Activated effector memory CD4-positive, alpha-beta T cell treated with anti-CD3 and anti-CD28 coated beads, Interleukin-2, amount 50 U/mL, for 16 hours (primary cell): ENCODE measurements at places on chromosomes 4 and X.

DNA sequence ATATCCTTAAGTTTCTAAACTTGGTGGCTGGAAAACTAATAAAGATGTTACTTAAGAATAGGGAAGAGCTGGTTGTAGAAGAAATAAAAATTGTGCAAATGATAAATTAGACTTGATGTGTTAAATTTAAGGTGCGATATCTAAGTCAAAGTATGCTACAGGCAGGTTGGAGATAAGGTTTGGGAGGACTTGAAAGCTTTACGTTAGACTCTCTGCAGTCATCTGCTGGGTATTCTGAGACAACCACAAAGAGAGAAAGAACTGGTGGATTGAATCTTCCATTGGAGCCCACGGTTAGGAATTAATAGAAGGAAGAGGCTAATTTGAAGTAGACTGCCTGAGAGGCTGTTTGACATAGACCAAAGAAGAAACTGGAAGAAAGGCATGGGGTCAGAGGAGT is 7.9 kb downstream of the SMAD1 start:
- no peak for DNase-seq

DNA sequence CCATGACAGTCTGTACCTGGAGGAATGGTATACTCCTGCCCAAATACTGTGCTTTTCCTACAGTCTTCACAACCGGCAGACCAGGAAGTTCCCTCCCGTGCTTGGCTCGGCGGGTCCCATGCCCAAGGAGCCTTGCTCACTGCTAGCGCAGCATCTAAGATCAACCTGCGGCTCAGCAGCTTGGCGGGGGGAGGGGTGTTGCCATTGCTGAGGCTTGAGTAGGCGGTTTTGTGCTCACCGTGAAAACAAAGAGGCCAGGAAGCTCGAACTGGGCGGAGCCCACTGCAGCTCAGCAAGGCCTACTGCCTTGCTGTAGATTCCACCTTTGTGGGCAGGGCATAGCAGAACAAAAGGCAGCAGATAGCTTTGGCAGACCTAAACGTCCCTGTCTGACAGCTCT is 152.7 kb downstream of the TEX11 start:
- peak; percentile 81 for DNase-seq

- no peak for DNase-seq
Measured at GRCh38 chr4:152983774-152984411, 47.8 kb downstream of the FHDC1 start.

- no peak for DNase-seq
Measured at GRCh38 chrX:68697465-68698125, 50.1 kb downstream of the STARD8 start.

GRCh38 chr4:184430163-184430562 is 44.2 kb downstream of the IRF2 start:
- no peak for DNase-seq

GRCh38 chr4:74174421-74174820 is 16.5 kb downstream of the MTHFD2L start:
- DNase-seq, result no peak

- DNase-seq, result no peak
Measured at GRCh38 chr4:154158361-154159155, 333.0 kb downstream of the DCHS2 start.

DNA sequence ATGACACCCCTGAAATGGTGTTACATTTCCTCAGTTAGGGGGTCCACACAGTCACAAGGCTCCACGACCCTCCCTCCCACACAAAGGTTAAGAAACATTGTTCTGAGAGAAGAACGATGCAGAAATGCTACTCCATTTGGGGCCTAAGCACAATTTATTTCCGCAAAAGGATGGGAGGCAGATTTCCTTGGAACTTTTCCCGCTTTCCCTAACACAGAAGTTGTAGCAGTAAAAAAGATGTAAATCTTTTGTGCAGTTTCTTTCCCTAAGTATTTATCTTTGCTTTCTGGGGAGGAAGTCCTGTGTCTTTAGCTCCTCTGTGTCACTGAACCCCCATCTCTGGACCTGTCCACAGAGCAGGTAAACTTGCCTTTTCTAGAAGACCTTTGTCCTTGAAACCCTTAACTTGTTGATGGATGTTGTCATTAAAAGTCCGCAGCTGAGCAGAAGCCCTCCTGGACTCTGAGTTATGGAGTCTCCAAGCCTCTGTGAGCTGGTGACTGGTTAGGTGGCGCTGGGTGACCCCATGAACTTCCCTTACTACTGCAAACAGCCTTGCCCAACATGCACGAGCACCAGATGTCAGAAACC is 67.2 kb upstream of the SHISA3 start:
- DNase-seq, result no peak

DNA sequence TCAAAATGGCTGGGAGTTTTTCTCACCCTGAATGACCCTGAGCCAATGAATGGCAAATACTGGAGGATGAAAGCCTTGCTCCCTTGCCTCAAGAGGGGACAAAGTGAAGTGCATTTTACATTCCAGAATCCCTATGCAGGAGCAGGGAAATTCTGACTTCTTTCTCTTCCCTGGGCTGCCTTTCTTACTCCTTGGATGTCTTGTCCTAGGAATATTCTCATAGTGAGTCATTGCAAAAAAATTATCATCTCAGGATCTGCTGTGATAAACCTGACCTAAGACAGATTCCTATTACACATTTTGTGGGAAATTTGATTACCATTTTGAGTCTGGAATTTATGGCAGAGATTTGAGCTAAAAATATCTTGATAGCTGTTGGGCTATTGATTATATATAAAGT is 199.9 kb downstream of the TMA16 start:
- no peak for DNase-seq

GRCh38 chrX:2272337-2272736 is 228.4 kb downstream of the DHRSX start:
- DNase-seq, result no peak

DNA sequence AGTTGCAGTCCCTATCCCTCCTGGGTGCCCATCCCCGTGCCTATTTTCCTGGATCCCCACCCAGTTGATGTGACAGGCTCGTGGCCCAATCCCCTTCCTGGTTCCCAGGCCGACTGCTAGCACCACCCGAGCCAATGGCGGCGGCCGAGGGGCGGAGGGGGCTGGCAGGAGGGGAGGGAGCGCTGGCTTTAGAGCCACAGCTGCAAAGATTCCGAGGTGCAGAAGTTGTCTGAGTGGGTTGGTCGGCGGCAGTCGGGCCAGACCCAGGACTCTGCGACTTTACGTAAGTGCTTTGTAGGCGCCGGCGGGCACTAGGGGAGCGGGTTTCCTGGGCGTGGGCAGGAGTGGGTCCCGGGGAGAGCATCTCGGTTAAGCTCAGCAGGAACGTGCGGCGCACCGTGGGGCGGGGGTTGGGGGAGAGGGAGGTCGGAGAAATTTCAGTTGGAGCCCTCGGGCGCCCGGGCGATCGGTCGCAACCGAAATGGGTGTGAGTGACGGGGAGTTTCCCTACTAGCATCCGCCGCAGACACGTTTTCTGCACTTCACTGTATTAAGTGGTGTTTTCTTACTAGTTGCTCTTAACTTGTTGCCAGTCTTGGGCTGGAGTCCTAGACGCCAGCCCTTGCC is at the start of gene PLS3:
TSS of gene PLS3 (plus strand) at position 197 of the 627 bp plus-strand sequence. CDS start 49,077 bp downstream, outside the sequence.
- DNase-seq, result no peak

DNA sequence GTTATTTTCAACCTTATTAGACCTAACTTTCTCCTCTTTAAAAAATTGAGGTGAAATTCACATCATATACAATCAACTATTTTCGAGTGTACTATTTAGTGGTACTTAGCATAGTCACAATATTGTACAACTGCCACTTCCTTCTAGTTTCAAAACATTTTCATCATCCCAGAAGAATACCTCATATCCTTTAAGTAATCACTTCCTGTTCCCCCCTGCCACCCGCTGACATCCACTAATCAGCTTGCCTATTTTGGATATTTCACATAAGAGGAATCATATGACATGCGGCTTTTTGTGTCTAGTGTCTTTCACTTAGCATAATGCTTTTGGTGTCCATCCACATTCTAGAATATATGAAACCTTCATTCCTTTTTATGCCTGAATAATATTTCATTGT is 10.0 kb upstream of the PPA2 start:
- DNase-seq, result no peak

- no peak for DNase-seq
Measured at GRCh38 chr4:65668201-65669089, 1.8 kb downstream of the EPHA5 start.

DNA sequence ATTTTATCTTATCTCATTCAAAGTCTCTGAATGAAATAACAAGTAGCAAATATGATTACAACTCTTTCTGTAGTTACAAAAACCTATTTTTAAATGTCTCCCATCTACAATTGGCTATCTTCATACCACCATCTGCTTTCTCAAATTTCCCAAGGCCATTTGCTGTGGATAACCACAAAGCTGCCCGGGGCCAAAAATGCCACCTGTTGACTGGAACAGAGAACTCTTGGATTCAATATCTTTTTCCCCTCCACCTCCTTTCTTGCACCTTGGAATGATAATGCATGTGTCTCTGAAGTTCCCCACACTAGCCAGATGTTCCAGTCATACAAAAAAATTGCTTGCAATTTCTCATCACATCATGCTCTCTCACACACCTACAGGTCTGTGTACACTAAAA is 93.3 kb upstream of the SCML1 start:
- DNase-seq, result no peak

DNA sequence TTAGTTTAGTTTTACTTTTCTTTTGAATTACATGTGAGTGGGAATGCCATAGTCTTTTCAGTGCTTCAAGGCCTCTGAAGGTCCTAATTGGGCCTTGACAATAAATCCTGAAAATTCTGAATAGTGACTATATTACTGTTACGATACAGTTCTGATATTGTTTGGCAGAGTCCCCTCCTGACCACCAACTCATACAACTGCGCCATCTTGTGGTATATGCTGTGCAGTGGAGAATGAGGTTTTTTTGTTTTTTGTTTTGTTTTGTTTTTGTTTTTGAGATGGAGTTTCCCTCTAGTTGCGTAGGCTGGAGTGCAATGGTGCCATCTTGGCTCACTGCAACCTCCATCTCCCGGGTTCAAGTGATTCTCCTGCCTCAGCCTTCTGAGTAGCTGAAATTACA is 56.6 kb upstream of the CHRDL1 start:
- DNase-seq, result no peak

DNA sequence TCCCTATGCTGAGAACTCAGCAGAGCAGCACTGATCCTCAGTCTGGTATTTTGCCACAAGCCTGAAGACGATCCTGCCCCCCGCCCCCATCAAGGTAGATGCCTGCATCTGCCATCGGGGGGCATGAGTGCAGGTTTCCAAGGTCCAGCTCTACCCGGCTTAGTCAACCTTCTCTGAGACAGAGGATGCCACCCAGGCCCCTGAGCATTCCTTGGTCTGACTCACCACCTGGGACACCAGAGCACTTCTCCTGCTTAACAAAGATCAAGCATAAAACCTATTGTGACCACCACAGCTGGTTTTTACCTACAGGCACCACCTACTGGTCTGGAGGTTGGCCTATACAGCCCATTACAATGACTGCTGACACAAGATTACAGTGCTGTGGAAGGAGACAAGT is 1168.1 kb downstream of the PCDH19 start:
- DNase-seq, result no peak

- DNase-seq, result no peak
Measured at GRCh38 chr4:74433043-74433442, 11.9 kb upstream of the AREG start.

GRCh38 chr4:75141162-75141561 is 208.2 kb downstream of the PARM1 start:
- no peak for DNase-seq

DNA sequence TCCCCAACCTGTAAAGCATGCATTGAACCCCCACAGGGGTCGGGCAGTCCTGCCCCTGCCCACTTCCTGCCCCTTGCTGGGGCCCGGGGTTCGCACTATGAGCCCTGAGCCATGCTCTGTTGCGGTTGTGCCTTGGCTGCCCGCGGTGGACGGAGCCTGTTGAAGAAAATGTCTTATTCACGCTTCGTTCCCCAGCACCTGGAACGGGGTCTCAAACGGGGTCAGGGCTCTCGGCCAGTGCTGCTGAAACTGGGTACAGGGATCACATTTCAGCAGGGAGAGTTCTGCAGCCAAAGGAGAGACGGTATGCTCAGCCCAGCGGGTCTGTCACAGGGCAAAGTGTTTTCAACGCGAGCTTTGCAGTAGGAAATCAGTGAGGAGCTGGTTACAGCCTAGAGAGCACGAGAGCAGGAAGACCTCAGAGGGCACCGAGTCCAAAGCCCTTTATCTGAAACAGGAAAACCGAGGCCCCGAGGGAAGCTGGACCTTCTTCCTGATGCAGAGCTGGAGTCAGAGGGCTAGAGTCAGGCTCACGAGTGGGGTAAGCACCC is 46.3 kb upstream of the AFAP1 start:
- DNase-seq, result no peak

GRCh38 chr4:94941706-94942105 is 184.0 kb downstream of the BMPR1B start:
- no peak for DNase-seq

- no peak for DNase-seq
Measured at GRCh38 chrX:101051153-101051548, 760 bp downstream of the TRMT2B start.

GRCh38 chr4:20272411-20272872 is 20.7 kb downstream of the SLIT2 start:
- DNase-seq, result no peak

- DNase-seq, result no peak
Measured at GRCh38 chr4:75745161-75745560, 20.8 kb downstream of the USO1 start.

DNA sequence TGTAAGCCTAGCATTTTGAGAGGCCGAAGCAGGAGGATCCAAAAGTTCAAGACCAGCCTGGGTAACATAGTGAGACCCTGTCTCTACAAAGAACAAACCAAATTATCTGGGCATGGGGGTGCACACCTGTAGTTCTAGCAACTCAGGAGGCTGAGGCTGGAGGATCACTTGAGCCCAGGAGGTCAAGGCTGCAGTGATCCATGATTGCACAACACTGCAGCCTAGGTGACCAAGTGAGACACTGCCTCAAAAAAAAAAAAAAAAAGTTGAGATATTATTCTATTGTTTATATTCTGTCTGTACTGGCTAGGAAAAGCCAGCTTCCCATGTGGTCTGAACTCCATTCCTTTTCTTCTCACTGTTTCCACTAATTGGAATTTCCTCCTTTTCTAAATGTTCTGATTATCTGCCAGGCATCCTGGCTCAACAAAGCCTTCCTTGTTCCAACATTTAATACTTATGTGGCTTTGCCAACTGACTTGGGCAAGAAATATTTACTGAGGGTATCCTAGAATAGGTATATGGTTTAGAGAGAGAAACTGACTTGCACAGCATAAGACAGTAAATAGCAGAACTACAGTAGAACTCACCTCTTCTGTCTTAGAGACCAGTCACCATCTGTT is 175.2 kb upstream of the ADAMTS3 start:
- DNase-seq, result no peak

- DNase-seq, result no peak
Measured at GRCh38 chr4:38568768-38569167, 95.2 kb upstream of the KLF3 start.

DNA sequence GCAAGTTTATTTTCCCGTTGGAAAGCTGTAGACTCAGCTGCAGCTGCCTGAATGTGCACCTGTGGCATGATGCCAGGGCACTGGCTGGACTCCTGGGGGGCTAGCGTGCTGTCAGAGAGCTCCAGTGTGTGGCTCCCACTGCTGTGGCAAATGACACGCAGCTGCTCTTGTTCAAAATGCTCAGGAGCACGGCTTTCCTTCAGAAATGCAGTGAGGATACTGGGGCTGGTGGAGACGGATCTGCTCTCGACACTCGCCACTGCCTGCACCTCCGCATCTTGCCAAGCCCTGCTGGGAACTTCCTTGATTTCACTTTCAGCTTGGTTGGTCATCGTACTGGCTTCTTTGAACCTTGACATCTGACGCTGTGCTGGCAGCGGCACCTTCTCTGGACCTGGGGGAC is 58.7 kb downstream of the GPRIN3 start:
- no peak for DNase-seq
